ENCODE measurements at places on chromosomes 13 and 19.

- DNase-seq: no peak
Observed at GRCh38 chr13:43238341-43239083, 215.1 kb downstream of the DNAJC15 start.

DNA sequence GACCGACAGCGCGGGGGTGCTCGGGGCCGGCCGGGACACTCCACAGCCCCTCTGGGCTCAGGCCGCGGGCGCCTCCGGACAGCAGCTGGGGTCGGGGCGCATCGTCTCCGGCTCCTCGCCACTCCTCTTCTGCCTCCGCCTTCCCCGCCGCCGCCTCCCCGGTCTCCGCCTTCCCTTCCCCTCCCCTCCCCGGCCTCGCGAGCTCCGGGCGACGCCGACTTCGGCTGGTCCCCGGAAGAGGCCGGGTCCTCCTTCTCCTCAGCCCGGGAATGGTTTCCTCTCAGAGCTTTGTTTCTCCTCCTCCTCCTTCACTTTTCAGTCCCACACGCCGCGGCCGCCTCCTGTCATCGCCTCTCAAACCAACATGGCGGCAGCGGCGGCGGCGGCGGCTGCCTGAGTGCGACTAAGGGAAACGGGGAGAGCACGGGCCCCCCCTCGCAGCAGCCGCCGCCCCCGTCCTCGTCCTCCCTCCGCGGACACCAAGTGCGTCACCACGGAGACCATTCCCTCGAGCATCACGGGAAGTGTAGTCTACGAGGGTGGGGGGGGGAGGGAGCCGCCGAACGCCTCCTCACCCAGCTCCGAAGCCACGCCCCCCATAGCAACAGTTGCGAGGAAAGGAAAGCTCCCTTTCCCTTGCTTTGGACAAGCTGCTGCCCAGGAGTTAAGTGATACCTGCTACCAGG, at the start of gene UBL3:
UBL3 (minus strand) TSS at position 405 of the 686 bp plus-strand sequence. CDS start 1,079 bp downstream, outside the sequence.
- peak; percentile 99 for DNase-seq

DNA sequence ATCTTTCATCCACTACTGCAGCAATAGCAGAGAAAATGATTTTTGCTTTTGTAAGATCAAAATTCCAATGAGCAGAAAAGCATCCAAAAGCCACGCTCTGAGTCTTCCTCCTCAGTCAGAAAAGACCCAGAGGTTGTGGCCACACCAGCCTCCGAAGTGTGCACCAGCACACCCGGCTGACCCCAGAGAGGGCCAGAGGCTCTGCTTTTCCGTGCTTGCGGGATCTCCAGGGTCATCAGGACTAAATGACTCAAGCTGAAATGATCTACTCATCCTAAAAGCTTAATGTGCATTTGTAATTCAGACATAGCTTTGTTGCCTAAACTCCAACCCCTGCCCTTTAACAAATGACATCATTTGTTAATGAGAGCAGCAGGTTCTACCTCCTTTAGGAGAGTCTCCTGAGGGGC, 16.5 kb downstream of the RXFP2 start:
- DNase-seq: no peak

DNA sequence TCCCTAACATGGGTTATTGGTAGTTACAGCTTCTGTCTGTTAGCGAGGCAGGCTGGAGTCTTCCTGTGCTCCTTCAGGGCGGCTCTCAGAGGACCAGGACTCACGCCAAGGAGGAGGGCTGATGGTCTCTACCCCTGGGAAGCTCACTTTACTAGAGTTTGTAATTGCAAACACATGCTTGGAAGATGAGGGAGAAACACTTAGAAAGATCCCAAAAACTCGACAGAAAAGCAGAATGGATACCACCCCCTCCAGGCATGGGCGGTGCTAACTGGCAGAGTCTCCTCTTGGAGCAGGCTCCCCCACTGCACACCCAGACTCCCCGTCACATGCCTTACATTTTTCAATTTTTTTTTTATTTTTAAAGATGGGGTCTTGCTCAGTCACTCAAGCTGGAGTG, 62.0 kb downstream of the PARP4 start:
- DNase-seq: no peak

GRCh38 chr13:93847162-93847561, 620.6 kb downstream of the GPC6 start:
- no peak for DNase-seq

DNA sequence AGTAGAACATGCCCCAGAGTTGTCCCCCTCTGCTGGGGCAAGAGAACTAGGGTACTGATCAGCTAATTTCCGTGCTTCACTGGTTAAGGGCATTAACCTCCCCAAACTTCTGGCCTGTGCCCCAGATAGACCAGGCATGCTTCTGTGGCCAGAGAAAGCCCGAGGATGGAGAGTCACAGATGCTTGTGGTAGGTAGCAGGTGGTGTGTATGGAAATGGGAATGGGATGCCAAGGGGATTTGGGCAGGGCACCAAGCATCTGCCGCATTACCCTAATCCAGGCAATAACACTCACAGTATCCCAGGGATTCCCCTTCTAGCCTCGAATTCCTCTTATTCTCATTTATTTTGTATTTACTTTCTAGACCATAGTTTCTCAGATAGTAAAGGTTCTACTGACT, 124.8 kb upstream of the KLF12 start:
- DNase-seq: no peak

GRCh38 chr13:48580185-48580803, 47.4 kb upstream of the RCBTB2 start:
- peak; percentile 91 for DNase-seq

GRCh38 chr19:719636-720344, 11.1 kb downstream of the PALM start:
- no peak for DNase-seq

Data from endodermal cell (in vitro differentiated cells).